ENCODE measurements at places on chromosomes 3 and 15.

DNA sequence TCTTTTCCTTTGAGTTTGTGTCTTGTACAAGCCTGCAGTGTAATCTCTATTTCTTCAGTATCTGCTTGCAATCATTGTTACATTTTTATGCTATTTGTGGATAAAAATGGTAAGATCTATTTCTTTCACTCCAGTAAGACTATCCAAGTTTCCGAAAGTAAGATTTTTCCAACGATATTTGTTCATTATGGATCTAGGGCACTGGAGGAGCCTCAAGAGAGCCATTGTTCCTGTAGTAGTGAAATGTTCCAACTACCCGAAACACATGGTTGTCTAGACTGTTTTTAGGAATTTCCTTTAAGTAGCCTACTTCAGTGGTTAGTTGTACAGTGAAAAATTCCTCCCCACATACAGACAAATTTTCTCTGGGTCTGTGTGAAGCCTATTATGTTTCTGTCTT is 597.4 kb downstream of the RSL24D1 start:
- DNase-seq: no peak

DNA sequence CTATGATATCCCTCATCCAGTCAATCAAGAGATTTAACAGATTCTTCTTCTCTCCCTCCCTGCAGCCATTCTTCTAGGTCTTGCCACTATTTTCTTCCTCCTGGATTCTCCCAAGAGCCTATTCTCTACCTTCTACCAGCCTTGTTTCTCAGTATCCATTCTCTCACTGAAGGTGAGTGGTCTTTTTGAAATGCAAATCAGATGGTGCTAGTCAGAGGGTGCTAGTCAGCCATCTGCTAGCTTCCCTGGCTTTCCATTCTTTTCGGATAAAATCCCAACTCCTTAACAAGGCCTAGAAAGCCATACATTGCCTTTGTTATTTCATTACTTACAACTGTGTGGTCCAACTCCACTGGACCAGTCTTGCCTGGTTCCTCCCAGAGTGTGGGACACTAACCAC is 734.3 kb upstream of the CFAP20DC start:
- DNase-seq: no peak

DNA sequence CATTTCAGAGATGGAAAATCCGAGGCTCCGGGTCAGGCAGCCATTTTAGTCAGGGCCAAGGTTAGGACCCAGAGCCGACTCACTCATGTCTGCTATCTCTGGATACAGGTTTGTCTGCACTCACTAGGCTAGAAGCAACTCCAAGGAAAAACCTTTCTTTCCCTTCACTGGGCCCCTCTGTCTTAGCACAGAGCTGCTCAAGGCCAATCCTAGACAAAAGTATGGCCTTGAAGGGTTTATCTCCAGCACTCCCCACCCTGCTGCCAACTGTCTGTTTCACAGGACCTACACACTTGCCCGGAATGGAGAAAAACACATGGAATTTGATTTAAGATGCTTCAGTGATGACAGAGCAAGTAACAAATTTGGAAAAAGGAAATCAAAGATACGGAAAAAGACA is 25.6 kb downstream of the ACAN start:
- DNase-seq: no peak

GRCh38 chr3:119309591-119309990 is 15.4 kb downstream of the ARHGAP31 start:
- no peak for DNase-seq

GRCh38 chr3:7710284-7710683 is 791.3 kb upstream of the LMCD1 start:
- no peak for DNase-seq

GRCh38 chr15:73258271-73259108 is 110.3 kb downstream of the HCN4 start:
- no peak for DNase-seq

GRCh38 chr3:28835751-28836150 is 445.1 kb upstream of the RBMS3 start:
- no peak for DNase-seq

DNA sequence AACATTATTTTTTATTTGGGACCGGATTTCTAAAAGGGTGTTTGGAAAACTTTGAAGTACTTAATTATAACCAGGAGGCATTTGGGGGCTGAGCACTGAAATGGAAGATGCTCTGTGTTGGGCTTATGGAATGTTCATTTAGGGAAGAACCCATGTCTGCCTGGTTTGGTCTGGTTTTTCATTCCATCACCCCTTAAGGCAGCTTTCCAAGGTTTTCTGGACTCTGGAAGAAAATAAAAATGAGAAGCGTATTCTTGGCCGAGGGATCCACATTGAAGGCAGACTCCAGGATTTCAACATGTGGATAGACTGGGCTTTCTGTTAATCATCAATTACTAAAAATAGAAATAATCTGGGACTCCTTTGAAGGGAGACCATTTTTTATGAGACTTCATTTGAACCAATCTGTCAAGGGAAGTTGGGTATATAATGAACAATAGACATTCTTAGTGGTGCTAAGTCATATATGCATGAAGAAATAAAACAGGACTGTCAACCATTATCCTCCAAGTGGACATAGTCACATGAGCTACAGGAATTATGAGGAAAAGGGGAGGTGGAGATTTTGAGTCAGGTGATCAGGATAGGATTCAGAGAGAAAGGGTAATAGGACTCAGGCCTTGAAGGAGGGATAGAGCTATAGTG is 270.5 kb upstream of the ADAMTS9 start:
- no peak for DNase-seq

GRCh38 chr15:38271895-38272294 is 19.3 kb downstream of the SPRED1 start:
- DNase-seq: no peak

DNA sequence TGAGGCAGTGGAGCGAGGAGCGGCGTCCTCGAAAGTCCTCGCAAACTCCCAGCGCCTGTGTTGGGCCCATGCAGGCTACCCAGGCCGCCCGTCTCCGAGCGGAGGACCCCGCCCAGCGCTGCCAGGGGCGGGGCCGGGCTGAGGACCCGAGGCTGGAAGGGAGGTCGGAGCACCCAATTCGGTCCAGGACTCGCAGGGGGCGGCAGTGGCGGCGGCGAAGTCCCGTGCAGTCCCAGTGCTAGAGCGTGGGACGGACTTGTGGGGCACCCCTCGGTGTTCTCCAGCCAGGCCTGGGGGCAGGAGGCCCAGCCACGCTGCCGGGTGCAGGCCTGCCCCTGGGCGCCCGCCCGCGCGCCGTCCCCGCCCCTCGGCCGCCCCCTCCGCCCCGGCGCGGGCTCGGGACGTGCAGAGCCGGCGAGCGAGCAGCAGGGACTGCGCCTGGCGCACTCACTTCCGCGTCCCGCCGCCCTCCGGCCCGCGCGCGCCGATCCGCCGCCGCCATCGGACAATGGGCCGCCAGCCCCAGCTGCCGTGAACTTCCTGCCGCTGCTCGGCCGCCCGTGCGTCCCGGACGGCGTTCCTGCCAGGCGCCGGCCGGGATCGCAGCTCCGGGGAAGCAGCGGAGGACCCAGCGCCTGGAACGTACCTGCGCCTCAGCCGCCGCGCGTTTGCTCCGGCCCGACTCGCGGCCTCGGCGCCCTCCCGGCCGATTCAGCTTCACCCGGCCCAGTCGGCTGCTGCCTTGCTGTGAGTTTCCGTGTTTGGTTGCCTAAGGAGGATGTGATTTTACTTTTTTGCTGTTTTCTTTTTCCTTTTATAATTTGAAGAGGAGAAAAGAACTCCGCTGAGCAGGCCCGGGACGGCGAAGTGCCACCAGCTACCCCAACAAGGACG is 596 bp upstream of the LIMD1 start:
- DNase-seq: peak; percentile 44

- DNase-seq: no peak
These were observed 99.6 kb downstream of the ABI3BP start for GRCh38 chr3:100893590-100893989.

- DNase-seq: no peak
These were observed 19.7 kb downstream of the GPR171 start for GRCh38 chr3:151183265-151183671.

GRCh38 chr15:71056111-71056510 is 59.2 kb upstream of the THSD4 start:
- no peak for DNase-seq

DNA sequence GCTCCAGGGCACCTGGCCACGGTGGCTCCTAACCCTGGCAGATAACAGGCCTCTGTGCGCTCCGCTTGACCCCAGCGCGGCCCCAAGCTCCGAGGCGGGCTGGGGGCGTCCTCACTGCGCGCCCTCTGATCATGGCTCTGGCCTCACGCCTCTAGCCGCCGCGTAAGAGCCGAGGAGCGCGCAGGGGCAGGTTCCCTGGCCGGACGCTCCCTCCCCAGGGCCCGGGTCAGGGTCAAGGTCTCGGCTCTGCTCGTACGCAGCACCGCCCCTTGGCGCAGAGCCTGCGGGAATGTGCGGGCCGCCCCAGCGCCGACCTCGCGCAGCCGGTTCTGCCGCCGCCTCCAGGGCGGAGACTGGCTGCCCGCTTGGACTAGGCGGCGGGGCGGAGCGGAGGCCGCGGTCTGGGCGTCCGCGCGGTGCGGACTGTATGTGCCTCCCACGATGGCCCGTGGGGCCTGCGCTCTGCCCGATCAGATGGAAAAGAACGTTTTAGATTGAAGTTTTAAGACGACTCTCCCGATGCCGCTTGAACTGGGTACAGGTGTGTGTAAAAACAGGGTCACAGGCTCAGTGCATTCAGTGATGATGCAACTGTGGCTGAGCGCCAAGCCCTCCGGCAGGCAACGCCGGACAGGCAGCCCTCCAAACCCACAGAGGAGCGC is 40.8 kb downstream of the CHST14 start:
- DNase-seq: no peak

DNA sequence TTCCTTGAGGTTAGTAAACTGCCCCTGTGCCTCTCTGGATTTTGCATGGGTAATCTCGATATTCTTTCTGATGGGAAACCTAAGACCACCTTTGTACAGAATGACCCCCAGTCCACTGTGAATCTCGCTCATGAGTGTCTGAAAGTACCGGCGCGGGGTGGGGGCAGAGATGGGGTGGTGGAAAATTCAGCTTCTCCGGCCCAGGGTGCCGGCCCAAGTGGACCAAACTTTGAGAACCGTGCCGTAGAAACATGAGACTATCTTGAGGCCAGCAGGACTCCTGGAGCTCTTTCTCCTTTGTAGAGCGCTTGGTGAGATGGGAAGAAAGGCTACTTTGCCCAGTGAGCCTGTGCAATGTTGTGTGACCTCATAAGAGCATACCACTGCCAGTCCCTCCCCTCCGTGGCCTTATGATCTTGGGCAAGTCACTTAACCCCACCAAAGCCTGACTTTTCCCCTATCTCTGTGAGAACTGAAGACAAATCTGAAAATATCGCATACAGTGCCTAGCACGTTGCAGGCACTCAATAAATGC is 40.4 kb upstream of the VEPH1 start:
- DNase-seq: no peak
